ENCODE measurements at places on chromosomes 3 and 15.

DNA sequence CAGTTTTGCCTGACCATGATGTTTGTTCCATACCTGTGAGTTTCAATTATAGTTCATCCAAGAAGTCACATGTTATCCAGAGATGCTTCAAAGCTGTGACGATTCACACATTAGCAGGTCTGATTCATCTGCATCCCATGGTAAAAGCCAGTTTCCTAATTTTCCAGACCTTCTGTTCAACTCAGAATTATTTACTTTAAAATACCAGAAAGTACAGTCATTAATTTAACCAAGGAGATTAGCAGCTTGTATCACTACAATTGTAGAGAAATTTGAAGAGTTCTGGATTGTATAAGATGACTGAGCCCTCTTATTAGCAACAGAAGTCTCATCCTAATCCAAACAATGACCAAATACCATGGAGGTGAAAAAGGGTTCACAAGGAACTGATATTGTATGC, 76.1 kb upstream of the THBS1 start:
- peak; percentile 41 for DNase-seq

- DNase-seq = no peak
These were observed 23.1 kb downstream of the CXCR6 start for GRCh38 chr3:45966371-45966791.

DNA sequence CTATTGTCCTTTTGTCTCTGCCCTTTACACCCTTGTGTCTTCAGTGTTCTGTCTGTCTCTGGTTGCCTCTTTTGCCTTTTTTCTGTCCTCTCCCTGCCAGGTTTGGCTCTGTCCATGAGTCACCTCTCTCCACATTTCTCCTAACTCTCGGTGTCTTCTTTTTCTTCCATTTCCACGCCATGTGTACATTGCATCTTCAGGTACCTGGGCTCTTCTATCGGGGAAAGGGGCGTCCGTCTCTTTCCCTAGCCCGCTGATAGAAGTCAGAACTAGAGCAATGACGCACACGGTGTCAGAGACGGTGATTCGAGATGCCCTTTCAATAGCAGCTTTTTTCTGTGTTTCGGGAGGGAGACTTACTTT, 641 bp downstream of the OPA1 start:
- no peak for DNase-seq

- DNase-seq = peak; percentile 88
These were observed 35.4 kb upstream of the ATG7 start for GRCh38 chr3:11236588-11237461.

- peak; percentile 60 for DNase-seq
These were observed 24.4 kb upstream of the ABHD10 start for GRCh38 chr3:111954228-111954990.

DNA sequence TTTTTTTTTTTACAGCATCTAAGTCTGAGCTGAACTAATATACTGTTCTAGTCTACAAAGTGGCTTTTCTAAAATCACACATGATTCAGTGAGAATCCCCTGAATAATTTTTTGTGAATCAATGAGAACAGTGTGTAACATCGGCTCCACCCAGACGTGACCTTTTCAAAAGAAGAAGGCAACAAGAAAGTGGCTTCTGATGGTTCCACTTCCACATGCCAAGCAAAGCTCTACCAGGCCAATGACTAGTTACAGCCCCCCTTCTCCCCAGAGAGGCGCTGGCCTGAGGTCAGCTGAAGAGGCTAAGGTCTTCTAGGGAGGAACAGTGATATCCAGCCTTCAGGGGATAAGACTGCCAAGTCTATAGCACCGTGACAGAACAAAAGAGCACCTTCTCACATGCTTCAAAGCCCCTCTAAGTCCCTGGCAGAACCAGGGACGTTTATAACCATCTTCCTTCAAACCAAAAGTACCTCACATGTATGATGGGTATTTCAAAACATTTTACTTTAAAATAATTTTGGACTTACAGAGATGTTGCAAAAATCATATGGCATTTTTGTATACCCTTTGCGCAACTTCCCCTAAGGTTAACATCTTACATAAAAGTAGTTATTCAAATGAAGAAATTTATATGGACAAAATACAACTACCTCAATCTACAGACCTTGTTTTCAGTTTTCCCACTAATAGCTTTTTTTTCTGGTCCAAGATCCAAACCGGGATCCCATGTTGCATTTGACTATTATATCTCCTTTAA, 177.9 kb downstream of the OSBPL10 start:
- DNase-seq = no peak

GRCh38 chr15:99547517-99547916, 18.3 kb upstream of the MEF2A start:
- no peak for DNase-seq

GRCh38 chr3:31244929-31245817, 287.6 kb upstream of the STT3B start:
- DNase-seq = no peak

DNA sequence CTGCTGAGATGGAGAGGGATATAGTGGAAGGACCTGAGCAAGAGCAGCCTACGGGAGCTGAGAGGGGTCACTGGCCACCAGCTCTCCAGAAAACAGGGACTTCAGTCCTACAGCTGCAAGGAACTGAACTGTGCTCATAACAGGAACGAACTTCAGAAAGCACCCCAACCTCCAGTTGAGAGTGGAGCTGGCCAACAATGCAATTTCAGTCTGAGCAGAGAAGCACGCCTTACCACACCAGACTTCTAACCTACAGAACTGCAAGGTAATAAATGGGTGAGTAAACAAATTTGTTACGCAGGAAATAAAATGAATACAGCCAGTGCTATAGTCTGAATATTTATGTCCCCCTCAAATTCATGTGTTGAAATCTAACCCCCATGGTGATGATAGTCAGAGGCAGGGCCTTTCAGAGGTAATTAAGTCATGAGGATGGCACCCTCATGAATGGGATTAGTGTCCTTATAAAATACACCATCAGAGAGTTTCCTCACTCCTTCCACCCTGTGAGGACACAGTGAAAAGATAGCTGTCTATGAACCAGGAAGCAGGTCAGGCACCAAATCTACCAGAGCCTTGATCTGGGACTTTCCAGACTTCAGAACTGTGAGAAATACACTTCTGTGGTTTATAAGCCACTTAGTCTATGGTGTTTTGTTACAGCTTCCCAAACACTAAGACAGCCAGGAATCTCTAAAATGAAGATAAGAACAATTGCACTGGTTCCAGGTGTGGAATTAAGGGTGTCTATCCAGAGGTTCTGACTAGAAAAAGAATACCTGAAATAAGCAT, 58.6 kb downstream of the SYNM start:
- no peak for DNase-seq

GRCh38 chr3:102887431-102887830, 452.6 kb downstream of the ZPLD1 start:
- DNase-seq = no peak

- no peak for DNase-seq
These were observed 1.8 kb upstream of the YEATS2 start for GRCh38 chr3:183695569-183696364.

DNA sequence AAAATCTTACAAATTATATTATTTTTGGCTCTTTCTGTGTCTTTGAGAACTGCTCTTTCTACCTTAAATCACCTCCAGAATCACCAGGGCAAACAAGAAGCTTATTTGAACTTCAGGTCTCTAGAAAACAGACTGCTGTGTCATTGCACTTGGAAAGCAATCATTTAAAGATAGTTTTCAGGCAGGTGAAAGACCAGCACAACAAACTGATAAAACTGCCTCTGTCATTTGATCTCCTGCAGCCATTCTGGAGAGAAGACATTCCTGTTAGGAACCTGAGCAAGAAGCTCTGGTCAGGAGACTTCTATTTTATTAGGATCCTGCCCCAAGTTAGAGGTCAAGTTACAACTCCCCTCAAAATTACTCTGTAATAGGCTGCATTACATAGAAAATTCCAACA, 50.7 kb upstream of the AP4E1 start:
- DNase-seq = no peak

GRCh38 chr3:89787485-89787884, 680.1 kb downstream of the EPHA3 start:
- DNase-seq = peak; percentile 11

GRCh38 chr15:89374086-89374981, 39.7 kb upstream of the POLG start:
- no peak for DNase-seq

DNA sequence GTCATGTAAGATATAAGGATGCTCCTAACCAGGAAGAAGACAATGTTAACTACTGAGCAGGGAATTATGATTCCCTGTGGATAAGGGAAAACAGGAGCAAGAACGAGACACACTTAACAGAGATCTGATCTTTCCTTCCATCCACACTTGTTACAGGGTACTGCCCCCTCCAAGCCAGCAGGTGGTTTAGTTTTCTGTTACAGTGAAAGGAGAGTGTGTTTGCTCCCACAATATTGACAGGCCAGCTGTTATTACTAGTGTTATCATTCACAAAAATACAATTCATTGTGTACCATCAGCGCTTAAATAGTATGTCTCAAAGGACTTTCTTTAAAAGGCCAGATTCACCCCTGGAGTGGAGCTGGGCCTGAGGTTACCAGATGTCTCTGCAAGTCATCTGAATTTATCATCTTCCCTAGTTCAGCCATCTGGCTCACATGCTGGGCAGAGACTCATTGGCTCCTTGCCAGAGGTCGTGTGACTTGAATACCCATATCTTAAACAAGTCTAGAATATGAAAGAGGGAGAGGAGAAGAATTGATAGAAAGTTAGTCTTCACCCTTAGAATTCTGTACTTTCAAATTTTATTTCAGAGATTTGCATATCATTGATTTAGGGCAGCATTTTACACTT, 16.8 kb upstream of the FMN1 start:
- DNase-seq = peak; percentile 65

DNA sequence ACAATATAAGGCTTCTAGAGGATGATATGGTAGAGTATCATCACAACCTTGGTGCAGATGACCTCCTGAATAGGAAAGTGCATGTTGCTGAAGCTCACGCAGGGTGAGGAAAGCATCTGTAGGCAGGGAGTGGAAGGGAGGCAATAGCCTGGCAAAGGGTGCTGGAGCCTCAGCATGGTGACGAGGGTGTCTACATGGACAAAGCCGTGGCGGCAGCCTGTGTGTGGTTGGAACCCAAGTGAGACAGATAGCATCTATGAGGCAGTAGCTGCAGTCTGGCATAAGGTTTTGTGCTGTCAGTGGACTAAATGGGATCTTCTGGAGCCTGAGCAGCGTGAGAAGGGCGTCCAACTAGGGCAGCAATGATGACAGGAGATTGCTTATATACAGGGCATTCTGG, 132.5 kb downstream of the DLG1 start:
- no peak for DNase-seq

GRCh38 chr3:179146911-179147513, 1.1 kb upstream of the PIK3CA start:
- peak; percentile 47 for DNase-seq

DNA sequence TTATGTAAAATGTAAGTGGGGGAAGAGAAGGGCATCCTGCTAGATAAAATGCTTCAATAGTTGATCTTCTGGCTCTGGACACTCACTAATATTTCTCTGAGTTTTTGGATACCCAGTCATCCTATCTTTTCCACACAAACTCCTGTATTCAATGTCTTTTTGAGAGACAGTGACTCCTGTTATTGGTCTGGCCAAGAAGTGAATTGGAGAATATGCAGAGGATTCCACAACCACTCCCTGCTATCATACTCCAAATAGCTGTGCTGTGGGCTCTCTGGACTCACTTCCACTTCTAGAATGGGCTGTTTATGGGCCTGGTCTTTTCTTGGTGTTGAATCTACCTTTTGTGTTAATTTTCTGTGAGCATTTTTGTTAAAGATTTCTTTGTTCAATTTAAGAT, 376.8 kb downstream of the NLGN1 start:
- DNase-seq = no peak

DNA sequence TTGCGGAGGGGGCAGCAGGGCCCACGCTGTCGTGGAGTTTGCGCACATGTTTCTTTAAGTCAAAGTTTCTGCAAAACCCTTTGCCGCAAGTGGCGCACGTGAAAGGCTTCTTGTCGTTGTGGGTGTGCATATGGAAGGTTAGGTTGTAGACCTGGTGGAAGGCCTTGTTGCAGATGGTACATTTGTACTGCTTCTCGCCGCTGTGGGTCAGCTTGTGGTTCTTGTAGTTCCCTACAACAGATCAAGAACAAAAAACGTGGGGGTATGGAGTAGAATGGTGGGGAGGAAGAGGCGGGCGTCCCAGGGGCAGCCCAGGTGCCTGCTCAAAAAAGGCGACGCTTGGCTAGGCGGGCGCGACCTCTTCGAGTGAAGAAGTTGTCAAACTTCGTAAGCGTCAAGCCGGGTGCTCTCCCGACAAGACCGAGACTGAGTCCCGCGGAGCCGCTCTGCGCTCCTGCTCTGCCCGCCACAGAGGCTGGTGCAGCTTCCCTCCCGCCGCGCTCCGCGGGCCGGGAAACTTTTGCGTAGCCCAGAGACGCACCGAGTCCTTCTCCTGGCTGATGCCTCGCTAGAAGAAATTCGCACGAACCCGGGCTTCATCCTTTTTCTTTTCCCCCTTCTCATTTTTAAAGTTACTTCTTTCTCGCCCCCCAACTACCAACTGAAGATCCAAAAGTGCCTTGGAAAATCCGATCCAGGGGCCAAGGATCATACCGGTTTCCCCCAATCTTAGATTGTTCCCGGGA, 3.1 kb downstream of the FEZF2 start:
- DNase-seq = no peak

DNA sequence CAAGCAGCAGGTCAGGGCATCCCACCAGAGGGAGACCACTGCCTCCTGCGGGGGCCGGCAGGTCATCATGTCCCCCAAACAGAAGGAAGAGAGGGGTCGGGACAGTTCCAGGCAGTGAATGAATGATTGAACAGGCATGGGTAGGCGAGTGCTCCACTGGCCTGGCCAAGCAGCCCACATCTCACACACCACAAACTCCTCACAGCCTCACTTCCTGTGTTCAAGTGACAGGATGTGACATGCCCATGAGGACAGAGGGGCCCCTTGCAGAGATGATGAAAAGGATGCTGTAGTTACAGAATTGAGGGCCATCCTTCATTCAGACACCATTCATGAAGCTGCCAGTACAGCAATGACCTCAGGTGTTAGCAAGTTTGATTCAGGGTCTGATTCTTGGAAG, 3.7 kb downstream of the IQSEC1 start:
- DNase-seq = no peak

- no peak for DNase-seq
These were observed 34.9 kb downstream of the GRIP2 start for GRCh38 chr3:14505001-14505802.

Measured in HFF-Myc (cell line).